ENCODE measurements at places on chromosomes 12 and 14.

- ATAC-seq = peak; percentile 48
Observed at GRCh38 chr12:54052438-54053002, 1.1 kb upstream of the HOXC4 start.

- no peak for ATAC-seq
Observed at GRCh38 chr12:113485330-113485729, 13.7 kb upstream of the LHX5 start.

- no peak for ATAC-seq
Observed at GRCh38 chr14:23354990-23355389, 2.3 kb upstream of the SLC22A17 start.

DNA sequence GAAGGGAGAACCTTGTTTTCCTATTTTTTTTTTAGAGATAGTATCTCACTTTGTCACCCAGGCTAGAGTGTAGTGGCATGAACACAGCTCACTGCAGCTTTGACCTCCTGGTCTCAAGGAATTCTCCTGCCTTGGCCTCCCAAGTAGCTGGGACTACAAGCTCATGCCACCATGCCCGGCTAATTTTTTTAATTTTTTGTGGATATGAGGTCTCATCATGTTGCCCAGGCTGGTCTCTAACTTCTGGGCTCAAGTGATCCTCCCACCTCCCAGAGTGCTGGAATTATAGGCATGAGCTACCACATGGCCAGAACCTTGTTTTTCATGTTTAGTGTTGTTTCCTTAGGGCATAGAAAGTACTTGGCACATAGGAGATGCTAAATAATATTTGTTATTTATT, 13.5 kb downstream of the MANSC1 start:
- no peak for ATAC-seq

- ATAC-seq = no peak
Observed at GRCh38 chr12:75047885-75048525, 161.6 kb downstream of the KCNC2 start.

DNA sequence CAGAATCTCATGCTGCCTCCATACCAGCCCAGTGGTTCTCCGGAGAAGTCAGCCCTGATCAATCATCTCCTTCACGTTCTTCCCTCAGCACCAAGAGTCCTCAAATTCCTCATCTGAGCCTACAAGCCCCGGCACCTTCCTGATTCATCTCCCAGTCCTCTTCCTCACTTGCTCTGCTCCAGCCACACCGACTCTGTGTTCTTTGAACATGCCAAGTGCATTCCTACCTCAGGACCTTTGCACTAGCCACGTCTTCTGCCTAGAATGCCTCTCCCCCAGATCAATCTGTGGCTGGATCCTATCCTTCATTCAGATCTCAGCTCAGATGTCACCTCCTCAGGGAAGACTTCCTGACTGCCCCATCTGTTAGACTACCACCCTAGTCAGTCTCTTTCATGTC, 4.7 kb downstream of the RILPL1 start:
- ATAC-seq = no peak

GRCh38 chr14:37585971-37586796, 8.9 kb downstream of the FOXA1 start:
- ATAC-seq = no peak

DNA sequence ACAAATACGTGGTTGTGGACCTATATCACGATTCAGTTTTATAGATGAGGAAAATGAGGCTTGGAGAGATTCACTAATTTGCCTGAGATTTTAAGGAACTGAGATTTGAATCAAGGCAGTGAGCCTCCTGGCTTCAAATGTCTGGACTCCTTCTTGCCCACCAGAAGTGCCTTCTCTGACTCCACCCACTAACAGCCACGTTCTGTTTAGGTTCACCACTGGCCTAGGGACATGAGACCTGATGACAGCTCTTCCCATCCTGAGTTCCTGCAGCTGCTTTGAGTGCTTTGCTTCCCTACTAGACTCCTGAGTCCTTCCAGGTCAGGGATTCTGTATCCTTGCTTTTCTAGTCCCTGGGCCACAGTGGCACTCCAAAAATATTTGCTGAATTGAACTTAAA, 57.1 kb downstream of the PLBD1 start:
- no peak for ATAC-seq

GRCh38 chr12:25368557-25368956, 117.8 kb upstream of the KRAS start:
- ATAC-seq = no peak

DNA sequence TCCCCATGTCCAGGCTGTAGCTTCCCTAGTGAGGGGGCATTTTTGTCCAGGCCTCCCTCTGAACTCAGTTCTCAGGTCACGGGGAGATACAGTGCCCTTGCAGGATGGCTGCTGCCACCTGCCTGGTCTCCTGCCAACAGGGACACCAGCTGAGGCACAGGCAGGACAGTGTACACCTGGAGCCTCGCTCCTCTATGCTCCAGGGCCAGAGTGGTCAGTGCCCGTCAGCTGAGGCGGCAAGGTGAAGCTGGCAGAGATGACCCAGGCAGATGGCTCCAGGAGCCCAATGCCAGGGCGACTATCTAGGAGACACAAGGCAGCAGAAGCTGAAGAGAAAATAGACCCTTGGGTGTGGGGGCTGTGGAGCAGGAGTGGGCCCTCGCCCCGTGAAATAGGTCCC, 12.6 kb downstream of the TUBA1C start:
- ATAC-seq = no peak

DNA sequence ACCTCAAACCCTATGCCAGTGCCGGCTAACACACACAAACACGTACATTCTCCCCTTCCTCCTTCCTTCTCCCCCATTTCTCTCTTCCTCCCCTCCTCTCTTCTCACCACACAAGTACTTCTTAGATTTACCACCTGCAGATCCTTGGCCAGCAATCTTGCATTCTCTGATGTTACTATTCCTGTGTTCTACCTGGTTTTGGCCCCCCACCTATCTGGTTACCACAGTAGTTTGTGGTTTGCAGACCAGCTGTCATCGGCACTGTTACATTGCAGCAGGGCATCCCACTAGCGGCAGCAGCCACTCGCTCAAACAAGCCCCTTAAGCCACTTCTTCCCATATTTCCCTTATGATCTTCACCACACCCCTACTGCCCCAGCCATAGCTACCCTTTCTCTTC, 3.9 kb downstream of the ABHD4 start:
- no peak for ATAC-seq

GRCh38 chr14:26021759-26022158, 576.1 kb downstream of the NOVA1 start:
- no peak for ATAC-seq

DNA sequence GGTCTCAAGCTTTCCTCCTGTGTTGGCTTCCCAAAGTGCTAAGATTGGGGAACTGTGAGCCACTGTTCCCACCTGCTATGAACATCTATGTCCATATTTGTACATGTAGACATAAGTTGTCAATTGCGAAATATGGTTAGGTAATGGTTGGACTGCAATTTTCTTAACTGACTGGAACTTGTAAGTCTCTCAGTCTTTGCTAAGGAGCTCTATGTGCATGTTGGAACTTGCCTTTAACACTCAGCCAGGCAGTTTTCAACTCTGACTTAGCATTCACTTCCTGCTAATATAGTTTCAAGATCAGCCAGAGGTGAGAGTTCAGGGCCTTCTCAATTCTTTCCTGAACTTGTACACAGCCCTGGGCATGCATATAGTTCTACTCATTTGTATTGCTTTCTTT, 44.5 kb upstream of the EEA1 start:
- ATAC-seq = peak; percentile 43

- ATAC-seq = no peak
Observed at GRCh38 chr12:122449317-122449716, 26.8 kb upstream of the CLIP1 start.

Data from motor neuron (in vitro differentiated cells).